ENCODE measurements at places on chromosomes 6 and 20.

- ATAC-seq = no peak
Measured at GRCh38 chr20:44714701-44715498, at the start of gene CCN5. Gene CCN5 (plus strand): TSS chr20:44715369. CDS start chr20:44715391, 22 bp downstream.

DNA sequence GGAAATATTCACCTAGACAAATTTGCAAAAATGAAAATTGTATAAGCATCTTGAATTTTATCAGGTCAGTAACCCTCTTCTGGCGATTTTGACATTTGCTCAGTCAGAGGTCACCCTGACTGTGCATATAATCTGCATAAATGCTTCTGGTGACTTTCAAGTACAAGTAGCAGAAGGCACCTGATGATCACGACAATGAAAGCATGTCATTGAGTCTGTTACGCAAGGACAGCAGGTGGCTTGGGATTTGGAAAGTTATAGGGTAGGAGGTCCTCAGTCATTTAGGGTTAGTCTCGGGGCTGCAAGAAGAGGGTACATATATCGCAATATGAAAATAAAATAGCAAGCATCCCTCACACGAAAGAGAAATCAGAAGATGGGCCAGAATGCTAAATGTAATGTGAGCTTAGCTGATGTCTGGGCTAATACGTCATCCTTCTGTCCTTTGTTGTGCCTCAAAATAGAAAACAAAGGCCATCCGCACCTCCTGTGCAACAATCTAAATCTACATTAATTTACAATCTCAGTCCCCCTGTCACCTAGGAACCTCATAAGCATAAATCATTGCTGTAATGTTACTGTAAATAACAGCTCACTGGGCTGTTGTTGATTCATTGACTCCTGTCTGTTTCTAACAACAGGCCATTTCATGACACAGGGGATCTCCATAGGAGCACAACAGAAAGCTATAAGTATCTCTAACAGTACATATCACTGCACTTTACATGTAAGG lies 155.2 kb upstream of the RSPO3 start:
- ATAC-seq = peak; percentile 49

GRCh38 chr6:130147111-130147510 lies 75.6 kb downstream of the SAMD3 start:
- ATAC-seq = no peak

- no peak for ATAC-seq
Measured at GRCh38 chr6:116399287-116399686, 28.5 kb downstream of the DSE start.

GRCh38 chr6:163128324-163128723 lies 286.2 kb upstream of the QKI start:
- no peak for ATAC-seq

GRCh38 chr6:44676246-44676790 lies 288.8 kb downstream of the CDC5L start:
- ATAC-seq = no peak

- peak; percentile 57 for ATAC-seq
Measured at GRCh38 chr20:39893003-39893685, 795.9 kb downstream of the MAFB start.

DNA sequence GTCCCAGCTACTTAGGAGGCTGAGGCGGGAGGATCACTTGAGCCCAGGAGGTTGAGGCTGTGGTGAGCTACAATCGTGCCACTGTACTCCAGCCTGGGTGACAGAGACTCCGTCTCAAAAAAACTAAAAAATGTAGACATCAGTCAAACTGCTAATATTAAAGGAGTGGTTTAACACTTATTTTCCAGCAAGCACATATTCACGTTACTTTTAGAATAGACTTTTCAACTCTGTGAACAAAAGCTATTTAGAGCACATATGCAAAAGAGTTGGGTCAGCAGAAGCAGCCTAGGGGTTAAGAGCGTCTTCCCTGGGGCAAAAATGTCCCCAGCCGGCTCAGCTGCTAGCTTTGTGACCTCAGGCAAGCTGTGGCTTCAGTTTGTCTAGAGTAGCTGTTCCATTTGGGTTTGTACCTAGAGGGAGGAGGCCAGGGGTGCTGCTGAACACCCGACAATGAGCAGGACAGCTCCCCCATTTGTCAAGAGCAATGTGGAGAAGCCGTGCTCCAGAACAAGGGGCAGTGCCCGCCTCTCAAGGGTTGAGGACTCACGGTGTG lies 62.5 kb upstream of the PTGIS start:
- ATAC-seq = peak; percentile 14

DNA sequence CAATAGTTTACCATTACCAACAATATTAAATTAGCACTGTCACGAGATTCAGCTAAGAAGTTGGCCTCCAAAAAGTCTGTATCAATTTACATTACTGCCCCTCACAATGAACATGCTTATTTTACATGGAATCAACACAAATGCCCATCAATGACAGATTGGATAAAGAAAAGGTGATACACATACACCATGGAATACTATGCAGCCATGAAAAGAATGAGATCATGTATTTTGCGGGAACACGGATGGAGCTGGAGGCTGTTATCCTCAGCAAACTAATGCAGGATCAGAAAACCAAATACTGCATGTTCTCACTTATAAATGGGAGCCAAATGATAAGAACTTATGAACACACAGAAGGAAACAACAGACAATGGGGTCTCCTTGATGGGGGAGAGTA lies 211.8 kb upstream of the RREB1 start:
- ATAC-seq = no peak

DNA sequence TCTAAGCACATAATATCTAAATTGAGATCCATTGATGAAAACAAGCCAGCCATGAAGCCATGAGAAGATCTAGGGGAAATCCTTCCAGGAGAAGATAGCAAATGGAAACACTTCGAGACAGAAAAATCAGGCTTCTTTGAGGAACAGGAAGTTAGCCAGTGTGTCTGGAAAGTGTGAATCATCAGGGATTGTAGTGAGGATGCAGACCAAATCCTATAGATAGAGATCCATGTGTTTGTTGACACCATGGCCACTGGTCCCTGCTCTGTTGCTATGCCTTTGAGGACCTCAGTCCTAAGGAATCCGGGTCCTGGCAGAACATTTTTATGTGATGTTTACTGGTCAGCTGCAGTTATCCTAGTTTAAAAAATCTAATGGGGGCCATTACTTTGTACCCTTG lies 6.6 kb upstream of the ELOVL2 start:
- ATAC-seq = no peak

DNA sequence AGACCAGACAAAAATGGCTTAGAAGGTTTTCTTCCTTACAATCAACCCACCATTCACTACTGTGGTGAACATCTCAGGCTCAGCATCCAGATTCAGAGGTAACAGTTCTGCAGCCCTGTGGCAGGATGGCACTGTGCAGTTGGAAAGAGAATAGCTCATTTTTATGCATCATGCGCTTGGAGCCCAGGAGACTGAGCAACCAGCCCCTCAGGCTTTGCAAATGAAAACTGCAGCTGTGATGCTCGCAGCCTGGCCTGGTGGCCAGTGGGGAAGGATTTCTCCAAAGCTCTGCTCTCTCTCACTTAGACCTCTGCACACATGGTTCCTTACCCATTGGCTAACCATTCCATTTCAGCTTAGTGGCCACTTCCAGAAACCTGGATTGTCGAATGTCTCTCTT lies 45.8 kb downstream of the GABRR2 start:
- ATAC-seq = no peak

- peak; percentile 100 for ATAC-seq
Measured at GRCh38 chr6:169868458-169868857, 117.0 kb downstream of the ERMARD start.

GRCh38 chr6:79608334-79609224 lies 22.6 kb upstream of the SH3BGRL2 start:
- ATAC-seq = no peak

DNA sequence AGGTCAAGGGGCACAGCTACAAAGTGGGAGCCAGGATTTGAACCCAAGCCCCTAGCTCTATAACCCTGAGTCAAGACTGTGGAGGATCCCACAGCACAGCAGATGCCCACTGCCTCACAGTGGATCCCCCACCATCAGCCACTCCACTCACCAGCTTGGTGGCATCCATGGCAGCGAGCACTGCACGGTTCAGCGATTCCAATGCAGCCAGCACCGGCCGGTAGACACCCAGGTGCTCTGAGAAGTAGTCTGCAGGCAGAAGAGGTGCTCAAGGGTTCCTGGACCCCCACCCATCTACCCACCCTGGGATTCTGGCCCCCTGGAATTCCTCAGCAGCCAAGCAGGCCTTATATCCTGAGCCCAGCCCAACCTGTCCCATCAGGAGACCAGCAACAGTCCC lies 2.5 kb downstream of the ACTL10 start:
- ATAC-seq = no peak

GRCh38 chr6:99611148-99611547 lies 4.5 kb downstream of the PRDM13 start:
- ATAC-seq = no peak

DNA sequence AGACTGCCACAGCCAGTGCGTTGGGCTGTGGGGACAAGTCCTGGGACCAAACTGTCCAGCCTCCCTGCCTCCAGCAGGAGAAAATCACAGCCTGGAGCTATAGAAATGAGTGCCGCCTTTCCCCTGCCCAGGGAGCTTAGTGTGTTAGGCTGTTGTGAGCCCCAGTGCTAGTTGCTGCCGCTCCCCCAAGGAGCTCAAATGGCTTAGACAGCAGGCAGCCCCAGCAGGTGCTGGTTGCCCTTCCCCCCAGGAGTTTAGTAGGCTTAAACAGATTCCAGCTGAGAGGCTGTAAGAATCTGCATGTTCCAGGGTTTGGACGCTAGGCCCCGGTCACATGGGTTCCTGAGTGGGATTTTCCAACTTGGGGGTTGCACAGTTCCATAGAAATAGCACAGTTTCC lies 27.2 kb upstream of the HMGN3 start:
- ATAC-seq = no peak

DNA sequence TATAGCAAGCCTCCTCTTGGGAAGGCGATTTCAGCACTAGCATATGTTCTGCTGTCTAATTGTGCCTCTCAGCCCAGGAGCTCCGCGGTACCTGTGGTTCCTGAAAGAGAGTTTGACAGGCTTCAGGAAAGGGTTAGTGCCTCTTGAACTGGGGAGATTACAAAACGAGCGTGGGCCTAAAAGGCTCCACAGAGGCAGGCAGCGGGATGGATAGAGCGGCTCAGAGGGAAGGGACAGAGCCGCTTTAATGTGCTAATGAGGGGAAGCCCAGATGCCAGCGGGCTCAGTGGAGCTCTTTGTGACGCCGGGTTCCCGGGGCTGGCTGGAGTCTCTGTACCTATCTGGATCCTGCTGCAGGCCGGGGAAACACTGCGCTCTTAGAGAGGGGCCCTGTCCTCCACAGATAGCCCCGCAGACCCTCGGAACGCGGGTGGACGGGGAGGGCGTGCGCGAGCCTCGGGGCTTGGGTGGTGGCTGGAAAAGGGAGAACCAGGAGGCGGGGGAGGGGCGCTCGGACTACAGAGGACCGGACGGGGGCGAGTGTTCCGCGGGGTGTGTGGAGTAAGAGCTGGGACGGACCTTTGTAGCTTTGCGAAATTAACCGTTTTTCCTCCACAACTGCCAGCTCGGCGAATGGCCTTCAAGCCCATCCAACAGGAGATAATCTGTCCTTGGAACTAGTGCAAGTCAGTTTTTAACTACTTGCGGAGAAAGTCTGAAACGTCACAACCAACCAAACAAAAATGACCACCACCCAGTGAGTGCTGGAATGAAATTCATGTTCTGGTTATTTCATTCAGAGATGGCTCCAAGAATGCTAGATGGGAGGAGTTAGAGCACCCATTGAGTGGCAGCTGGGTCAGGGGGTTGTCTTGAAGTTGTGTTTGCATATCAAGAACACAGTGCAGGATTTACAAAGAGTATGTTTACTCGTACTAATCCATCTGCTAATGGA lies 13.0 kb downstream of the SLC35F1 start:
- ATAC-seq = peak; percentile 93

DNA sequence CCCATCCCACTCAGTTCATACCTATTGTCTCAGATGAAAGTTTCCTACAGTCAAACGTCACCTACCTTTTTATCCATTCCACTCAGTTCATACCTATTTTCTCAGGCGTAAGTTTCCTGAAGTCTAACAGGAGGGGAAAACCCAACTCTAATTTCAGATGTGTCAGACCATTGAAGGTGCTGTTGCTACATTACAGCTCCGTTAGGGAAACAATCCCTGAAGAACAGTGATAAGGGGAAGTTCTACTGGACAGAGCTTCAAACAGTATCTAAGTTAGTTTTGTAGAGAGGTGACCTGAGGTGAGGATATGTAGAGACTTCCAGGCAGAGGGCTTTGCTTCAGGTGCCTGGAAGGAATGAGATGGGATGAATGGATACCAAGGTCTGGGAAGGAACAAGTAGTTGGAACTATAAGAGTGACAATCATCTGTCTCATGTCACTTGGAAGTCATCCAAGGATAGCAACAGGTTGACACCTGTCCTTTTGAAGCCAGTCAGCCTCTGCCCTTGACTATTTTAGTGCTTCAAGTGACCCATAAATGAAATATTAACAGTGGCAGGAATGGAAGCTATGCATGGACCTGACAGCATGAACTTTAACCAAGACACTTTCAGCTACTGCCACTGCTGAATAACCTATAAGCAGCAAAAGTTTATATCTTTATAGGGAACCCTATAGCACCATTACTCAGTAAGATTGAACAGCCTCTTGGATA lies 191.6 kb upstream of the MOCS1 start:
- ATAC-seq = no peak

DNA sequence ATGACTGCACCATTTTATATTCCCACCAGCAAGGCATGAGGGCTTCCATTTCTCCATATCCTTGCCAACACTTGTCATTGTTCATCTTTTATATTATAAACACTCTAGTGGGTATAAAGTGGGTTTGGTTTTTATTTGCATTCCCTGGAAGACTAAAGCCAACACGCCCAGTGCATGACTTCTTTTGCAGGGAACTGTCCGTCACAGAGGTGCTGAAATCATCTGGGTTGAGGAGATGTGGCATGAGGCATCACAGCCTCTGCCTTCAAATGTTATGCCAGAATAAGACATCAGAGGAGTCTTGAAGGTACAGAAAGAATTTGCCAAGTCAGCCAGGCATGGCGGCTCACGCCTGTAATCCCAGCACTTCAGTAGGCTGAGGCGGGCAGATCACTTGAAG lies 29.9 kb upstream of the FAM210B start:
- no peak for ATAC-seq

- ATAC-seq = no peak
Measured at GRCh38 chr6:44201638-44202303, 15.0 kb upstream of the MYMX start.

- ATAC-seq = no peak
Measured at GRCh38 chr20:34177052-34177451, 64.2 kb upstream of the ASIP start.

DNA sequence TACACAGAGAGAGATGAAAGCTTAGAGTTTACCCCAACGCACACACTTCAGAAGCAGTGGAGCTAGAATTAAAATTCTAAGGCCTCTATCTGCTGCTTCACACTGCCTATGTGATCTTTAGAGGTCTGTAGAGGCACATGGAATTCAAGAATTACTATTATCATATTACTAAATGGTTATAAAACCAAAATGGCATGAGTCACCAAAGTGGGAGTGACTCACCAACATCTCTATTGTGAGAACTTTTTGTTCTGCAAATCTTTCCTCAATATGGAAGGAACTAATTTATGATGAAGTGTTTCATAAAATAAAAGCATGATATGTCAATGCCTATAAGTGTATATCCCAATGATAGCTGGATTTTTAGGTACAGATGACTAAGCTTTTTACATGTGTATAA lies 28.5 kb upstream of the TMEM244 start:
- no peak for ATAC-seq

GRCh38 chr6:3001773-3002293 lies 2.1 kb downstream of the NQO2 start:
- ATAC-seq = no peak

All from motor neuron (in vitro differentiated cells).